T-helper 1 cell (primary cell): ENCODE measurements at places on chromosomes 16 and 17.

GRCh38 chr17:61406971-61407911, 7.6 kb downstream of the TBX2 start:
- no peak for DNase-seq

GRCh38 chr17:42563543-42563942, 1.6 kb downstream of the COASY start:
- DNase-seq = no peak

- no peak for DNase-seq
Observed at GRCh38 chr16:4639899-4640509, 15.4 kb downstream of the MGRN1 start.

DNA sequence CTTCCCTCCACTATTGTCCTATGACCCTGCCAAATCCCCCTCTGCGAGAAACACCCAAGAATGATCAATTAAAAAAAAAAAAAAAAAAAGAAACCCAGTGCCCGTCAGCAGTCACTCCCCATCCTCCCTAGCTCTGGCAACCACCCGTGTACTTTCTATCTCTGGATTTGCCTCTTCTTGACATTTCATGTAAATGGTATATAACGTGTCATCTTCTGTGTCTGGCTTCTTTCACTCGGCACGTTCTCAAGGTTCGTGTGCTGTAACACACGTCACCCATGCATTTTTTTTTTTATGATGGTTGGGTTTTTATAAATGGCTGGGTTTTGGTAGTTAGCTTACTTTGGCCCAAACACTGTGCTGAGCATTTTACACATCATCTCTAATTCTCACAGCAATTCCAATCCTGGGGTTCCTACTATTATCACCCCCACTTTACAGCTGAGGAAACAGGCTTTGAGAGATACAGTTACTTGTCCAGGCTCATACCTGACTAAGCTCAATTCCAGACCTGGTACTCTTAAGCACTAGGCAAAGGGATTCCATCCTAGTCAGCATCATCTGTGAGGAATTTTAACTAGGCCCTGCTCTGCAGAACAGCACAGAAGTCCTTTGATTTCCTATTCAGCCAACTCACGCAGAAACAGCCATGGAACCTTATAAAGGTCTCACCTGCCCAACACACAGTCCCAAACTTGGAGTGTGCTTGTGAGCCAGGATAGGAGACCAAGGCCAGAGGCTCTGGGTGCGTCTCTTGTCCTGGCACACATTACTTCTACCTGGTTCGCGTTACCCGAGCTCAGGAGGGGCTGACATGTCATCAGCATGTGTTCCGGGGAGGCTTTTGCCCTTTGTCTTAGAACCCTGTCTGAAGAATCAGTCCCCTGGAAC, 11.7 kb downstream of the NDUFAB1 start:
- no peak for DNase-seq

- no peak for DNase-seq
Observed at GRCh38 chr17:15232517-15232915, 32.6 kb downstream of the PMP22 start.

DNA sequence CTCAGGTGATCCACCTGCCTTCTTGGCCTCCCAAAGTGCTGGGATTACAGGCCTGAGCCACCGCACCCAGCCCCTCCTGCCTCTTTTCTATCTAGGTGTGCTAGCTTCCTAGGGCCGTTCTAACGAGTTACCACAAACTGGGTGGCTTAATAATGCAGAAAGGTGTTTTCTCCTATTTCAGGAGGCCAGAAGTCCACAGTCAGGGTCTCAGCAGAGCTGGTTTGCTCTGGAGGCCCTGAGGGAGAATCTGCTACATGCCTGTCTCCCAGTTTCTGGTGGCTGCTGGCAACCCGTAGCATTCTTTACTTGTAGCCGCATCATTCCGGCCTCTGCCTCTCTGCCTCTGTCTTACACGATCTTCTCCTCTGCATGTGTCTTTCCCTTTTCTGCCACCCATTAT, 89.2 kb downstream of the NTN1 start:
- no peak for DNase-seq

GRCh38 chr17:45732926-45733505, 51.1 kb upstream of the CRHR1 start:
- no peak for DNase-seq

GRCh38 chr17:63497708-63498483, 21.0 kb downstream of the ACE start:
- no peak for DNase-seq

DNA sequence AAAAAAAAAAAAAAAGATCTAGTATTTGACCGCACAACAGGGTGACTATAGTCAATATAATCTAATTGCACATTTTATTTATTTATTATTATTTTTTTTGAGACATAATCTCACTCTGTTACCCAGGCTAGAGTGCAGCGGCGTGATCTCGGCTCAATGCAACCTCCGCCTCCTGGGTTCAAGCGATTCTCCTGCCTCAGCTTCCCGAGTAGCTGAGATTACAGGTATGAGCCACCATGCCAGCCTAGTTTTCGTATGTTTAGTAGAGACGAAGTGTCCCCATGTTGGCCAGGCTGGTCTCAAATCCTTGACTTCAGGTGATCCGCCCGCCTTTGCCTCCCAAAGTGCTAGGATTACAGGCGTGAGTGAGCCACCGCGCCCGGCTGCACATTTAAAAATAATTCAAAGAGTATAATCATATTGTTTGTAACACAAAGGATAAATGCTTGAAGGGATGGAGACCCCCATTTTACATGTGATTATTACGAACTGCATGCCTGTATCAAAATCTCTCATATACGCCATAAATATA, 794 bp downstream of the ANKS3 start:
- no peak for DNase-seq

GRCh38 chr17:40472733-40473452, 28.5 kb downstream of the TNS4 start:
- DNase-seq = no peak

GRCh38 chr16:80671281-80671849, 130.6 kb downstream of the DYNLRB2 start:
- no peak for DNase-seq

DNA sequence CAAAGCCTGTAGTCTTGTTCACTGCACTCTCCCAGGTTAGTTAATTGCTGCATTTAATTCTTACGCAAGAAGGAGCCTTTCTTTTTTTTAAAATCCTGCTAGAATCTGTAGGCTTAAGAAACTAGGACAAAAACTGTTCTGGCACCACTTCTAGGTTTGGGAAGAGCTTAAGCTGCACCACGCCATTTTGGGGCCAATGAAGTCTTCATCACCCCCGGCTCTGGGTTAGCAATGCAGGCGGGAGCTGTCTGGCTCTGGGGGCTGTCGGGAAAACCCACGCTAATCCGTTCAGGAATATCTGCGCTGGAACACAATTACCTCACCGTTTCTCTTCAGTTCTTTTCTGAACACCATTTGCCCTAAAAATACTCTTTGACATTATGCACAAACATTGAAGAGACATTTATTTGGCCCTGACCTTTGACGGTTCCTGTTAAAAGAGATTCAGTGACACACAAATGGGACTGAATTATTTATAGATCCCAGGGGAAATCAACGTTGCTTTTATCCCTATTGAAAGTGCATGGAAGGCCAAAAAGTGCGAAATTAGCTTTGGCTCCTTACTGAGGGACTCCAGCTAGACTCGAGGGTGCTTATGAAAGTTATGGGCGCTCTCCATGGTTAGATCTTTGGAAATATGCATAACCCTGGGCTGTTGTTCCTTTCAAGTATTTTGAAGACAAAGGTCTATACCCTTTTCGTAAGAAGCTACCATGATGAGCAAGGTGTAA, 249.2 kb downstream of the HAPSTR1 start:
- DNase-seq = no peak

DNA sequence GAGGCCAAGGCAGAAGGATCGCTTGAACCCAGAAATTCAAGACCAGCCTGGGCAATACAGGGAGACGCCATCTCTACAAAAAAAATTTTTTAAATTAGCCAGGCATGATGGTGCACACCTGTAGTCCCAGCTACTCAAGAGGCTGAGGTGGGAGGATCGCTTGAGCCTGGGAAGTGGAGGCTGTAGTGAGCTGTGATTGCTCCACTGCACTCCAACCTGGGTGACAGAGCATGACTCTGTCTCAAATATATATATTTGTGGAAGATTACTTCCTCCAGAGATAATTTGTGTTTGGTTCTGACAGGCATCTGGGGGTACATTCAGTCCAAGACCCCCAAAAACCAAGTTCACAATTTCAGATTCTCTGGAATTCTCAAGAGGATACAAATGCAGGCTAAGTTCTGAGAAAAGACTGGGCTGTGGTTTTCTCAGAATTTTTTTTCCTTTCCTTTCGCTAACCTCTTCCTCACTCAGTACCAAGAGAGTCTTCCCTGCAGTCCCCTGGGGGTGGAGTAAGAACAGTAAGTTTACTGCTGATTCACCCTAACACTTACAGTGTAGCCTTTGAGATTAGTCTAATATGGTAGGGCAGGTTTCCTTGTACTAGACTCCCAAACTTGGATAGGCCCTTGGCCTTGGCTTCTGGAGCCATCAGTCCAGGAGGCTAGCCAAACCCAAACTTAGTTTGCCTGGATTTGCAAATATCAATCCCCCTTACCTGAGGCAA, 15.1 kb downstream of the GSDMB start:
- no peak for DNase-seq

GRCh38 chr17:48720266-48721008, 1.9 kb downstream of the PRAC1 start:
- no peak for DNase-seq

DNA sequence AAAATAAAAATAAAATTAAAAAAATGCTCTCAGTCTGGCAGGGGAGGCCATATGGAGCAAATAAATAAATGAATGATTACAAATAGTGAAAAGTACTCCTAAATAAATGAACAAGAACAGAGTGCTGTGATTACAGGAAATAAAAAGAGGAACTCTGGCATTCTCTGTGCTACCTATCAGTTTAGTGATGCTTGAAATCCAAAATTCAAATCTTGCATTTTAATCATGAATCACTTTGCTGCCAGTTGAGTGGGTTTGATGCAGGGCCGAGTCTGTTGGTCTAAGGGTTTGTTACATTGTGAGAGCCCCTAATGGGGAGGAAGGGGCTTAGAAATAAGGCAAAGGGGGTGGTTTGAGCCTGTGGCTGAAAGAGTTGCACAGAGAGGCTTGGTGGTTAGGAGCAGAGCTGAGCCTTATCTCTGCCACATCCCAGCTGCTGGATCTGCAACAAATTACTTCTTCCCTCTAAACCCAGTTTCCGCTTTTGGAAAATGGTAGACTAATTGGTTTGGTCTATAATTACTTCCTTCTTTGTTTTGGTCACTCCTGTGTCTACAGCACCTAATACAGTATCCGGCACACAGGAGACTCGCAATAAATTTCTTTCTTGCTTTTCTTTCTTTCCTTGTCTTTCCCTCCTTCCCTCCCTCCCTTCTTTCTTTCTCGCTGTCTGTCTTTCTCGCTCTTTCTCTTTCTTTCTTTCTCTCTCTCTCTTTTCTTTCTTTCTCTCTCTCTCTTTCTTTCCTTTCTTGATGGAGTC, 6.3 kb upstream of the ABCC1 start:
- DNase-seq = no peak

DNA sequence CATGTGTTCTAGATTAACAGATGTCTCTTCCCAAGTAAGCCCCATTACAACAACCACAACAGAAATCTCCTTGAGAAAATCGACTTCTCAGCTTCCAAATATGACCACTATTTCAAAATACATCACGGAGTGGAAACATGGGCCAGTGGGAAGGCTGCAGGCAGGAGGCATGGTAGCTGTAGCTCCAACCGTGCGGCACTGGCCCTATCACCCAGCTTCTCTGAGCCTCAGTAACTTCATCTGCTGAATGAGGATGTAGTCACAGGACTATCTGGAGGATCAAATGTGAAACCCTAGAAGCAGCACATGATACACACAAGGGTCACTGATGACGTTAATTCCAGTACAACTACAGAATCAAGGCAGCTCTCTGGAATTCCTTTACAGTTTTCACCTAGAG, 112.2 kb downstream of the VPS53 start:
- no peak for DNase-seq

- no peak for DNase-seq
Observed at GRCh38 chr17:83137523-83137922, 58.1 kb downstream of the METRNL start.

DNA sequence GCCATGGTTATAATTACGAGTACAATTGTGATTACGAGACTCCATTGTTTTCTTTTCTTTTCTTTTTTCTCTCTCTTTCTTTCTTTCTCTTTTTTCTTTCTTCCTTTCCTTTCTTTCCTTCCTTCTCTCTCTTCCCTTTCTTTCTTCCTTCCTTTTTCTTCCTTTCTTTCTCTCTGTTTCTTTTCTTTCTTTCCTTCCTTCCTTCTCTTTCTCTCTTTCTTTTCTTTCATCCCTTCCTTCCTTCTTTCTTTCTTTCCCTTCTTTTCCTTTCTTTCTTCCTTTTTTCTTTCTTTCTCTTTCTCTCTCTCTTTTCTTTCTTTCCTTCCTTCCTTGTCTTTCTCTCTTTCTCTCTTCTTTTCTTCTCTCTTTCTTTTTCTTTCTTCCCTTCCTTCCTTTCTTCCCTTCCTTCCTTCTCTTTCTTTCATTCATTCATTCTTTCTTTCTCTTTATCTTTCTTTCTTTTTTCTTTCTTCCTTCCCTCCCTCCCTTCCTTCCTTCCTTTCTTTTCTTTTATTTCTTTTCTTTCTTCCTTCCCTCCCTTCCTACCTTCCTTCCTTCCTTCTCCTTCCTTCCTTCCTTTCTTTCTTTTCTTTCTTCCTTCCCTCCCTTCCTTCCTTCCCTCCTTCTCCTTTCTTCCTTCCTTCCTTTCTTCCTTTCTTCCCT, 14.1 kb upstream of the NTN1 start:
- DNase-seq = no peak

- DNase-seq = no peak
Observed at GRCh38 chr16:61579195-61579594, 457.0 kb downstream of the CDH8 start.

DNA sequence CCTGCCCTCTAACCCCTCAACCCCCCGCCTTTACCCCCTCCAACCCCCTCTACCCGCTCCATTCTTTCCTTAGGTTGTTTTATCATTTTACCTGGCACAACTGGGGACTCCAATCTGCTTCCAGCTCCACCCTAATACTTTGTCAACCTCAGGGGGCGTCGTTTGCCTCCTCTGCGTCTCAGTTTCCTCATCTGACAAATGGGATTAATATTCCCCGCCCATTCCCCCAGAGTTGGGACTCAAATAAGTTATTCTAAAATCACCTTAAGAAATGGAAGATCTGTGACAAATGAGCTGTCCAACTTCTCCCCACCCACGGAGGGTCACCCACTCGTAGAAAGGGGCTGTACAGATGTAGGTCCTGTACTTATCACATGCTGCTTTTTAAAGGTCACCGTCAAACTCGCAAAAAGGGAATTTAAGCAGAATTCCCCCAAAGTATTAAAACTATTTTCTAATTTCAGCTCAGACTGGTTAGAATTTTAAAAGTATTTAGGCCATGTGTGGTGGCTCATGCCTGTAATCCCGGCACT, 40.6 kb upstream of the CPNE2 start:
- no peak for DNase-seq

- DNase-seq = no peak
Observed at GRCh38 chr16:27390151-27390550, 11.8 kb upstream of the IL21R start.
